ENCODE measurements at places on chromosomes 5 and 9.
A peak's percentile ranks its signal among the peaks of the same experiment; 100 is the strongest.

- no peak for DNase-seq
Measured at GRCh38 chr5:56039985-56040384, 45.2 kb upstream of the IL6ST start.

GRCh38 chr5:135834639-135835529 lies at the start of gene SLC25A48:
SLC25A48 (plus strand) TSS chr5:135834663; CDS start chr5:135834848, 185 bp downstream.
- DNase-seq, result peak; percentile 68

DNA sequence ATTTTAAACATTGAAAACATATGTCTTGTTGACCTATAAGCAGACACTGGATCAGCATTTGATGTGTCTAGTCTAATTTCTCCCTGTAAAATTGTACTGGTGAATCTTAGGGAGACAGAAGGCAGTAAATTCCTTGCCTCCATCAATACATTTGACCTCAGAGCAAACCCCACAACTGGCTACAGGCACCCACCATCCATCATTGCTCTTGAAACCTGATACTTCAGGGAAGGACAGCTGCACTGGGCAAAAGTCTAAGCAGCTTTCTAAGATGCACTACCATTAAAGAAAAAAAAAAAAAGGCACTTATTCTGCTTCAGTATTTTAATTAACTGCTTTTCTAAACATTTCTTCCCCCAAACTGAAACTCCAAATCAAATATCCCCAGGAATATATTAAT lies 1051.3 kb upstream of the DMAC1 start:
- DNase-seq, result no peak

DNA sequence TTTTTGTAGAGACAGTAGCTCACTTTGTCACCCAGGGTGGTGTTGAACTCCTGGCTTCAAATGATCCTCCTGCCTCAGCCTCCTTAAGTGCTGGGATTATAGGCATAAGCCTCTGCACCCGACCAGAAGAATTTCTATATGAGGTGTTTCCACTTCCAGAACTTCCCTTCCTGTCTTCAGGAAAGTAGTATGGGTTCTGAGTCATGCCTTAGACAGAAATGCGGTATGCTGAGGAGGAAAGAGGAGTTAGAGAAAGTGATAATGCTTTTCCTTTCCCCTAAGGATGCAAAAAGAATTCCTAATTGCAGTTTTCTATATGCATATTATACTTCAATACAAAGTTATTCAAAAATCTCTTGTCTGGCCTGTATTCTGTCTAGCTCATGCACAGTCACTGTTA lies 16.4 kb upstream of the ADAMTSL1 start:
- DNase-seq, result no peak

DNA sequence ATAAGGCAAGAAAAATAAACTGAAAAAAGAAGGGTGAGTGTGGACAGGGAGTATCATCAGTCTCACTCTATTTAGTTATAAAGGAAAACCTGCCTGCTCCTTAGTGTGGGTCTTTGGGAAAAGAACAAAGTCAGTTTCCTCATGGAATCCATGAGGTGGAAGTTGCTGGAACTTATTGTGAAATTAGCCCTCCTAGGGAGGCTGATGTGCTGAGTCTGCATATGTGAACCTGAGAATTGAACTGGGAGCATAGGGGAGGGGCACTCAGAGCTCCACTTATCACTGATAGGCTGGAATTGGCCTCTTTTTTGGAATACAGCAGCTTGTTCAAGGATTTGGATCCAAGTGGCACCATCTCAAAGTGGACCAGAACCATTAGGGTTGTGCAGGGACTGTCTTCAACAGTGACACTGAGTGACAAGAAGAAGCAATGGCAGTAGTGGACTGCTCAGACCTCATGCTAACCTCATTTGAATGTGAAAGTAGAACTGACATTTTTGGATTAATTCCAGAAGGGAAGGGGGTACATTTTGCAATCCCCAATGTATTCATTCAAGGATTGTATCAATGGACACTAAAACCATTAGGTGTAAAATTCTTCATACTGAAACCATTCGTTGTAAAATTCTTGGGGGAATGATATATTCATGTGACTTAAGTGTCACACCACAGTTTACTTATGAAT lies 103.6 kb upstream of the KLF9 start:
- DNase-seq, result no peak

DNA sequence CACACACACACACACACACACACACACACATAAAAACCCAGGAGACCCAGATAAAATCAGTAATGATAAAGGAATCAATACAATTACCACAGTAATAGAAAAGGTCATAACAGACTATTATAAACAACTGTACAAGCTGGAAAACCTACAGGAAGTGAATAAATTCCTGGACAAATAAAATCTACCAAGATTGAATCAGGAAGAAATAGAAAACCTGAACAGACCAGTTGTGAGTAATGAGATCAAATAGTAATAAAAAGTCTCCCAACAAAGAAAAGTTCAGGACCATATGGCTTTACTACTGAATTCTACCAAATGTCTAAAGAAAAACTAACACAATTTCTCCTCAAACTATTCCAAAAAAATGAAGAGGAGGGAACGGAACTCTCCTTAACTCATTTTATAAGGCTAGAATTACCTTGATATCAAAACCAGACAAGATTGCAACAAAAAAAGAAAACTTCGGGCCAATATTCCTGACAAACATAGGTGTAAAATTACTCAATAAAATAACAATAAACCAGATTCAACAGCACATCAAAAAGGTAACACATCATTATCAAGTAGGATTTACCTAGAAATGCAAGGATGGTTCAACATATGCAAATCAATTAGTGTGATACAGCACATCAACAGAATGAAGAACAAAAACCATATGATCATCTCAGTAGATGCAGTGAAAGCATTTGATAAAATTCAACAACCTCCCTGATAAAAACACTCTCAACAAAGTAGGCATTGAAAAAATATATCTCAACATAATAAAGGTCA lies 325.2 kb upstream of the POU5F2 start:
- DNase-seq, result no peak

DNA sequence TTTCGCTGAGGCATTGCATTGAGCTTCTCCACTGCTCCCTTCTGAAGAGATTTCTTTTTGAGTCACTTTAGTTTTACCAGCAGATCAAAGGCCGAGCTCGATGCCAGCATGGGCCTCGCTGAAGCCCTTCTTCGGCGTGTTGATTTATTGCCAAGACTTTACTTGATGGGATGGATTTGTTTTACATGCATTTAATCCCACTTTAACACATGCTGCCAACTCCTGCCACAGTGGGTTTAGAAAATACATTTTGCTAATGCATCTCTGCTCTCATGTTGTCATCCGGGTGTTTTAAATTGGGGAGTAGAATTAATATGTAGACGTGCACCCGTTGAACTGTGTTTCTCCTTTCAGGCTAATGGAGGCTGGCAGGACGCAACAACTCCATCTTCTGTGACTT lies 218.3 kb downstream of the PBX3 start:
- DNase-seq, result no peak

- no peak for DNase-seq
Measured at GRCh38 chr9:27054841-27055240, 49.4 kb upstream of the LRRC19 start.

- DNase-seq, result no peak
Measured at GRCh38 chr5:138874771-138875551, at the start of gene LRRTM2. LRRTM2 (minus strand) TSS chr5:138875335; CDS start chr5:138874911, 424 bp downstream.

DNA sequence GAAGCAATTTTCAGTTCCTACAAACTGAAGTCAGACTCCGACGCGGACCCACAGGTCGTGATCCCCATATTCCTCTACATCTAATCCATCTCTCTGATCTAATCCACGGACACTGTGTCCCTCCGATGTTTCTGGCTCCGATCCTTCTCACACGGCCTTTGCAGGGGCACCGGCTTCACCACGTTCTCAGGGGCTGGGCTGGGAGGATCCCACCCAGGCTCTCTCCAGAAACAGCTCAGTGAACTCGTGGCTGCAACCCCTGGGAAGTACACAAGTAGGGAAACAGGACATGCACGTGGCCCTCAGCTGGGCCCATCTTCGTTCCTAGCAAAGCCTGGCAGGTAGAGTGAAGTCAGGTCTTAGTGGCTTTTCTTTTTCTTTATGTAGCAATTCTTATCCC lies 49.1 kb upstream of the OLFM1 start:
- no peak for DNase-seq
